ENCODE measurements at places on chromosomes 5 and 9.

- DNase-seq = no peak
These were observed 10.0 kb upstream of the SHISAL2B start for GRCh38 chr5:64680289-64680688.

DNA sequence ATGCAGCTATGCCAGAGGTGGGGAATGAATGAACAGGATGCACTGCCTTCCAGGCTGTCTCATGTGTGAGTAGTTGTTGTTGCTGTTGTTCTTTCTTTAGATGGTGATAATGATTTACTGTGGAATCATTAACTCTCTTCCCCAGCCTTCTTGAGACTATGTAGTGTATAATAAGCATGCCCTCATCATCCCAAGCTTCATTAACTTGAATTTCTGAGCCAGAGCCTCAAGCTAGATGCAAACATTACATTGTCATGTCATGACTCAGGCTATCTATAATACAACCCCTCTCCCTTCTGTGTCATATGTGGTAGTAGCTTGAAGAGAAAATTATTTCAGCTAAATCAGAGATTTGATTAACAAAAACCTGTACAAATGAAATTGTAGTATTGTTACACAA, 10.0 kb upstream of the ADAMTSL1 start:
- no peak for DNase-seq

- DNase-seq = no peak
These were observed 29.9 kb downstream of the CD180 start for GRCh38 chr5:67166460-67167285.

GRCh38 chr5:160083501-160083900, 35.7 kb downstream of the PWWP2A start:
- peak; percentile 7 for DNase-seq

GRCh38 chr9:120603591-120603990, 23.6 kb upstream of the CDK5RAP2 start:
- no peak for DNase-seq

DNA sequence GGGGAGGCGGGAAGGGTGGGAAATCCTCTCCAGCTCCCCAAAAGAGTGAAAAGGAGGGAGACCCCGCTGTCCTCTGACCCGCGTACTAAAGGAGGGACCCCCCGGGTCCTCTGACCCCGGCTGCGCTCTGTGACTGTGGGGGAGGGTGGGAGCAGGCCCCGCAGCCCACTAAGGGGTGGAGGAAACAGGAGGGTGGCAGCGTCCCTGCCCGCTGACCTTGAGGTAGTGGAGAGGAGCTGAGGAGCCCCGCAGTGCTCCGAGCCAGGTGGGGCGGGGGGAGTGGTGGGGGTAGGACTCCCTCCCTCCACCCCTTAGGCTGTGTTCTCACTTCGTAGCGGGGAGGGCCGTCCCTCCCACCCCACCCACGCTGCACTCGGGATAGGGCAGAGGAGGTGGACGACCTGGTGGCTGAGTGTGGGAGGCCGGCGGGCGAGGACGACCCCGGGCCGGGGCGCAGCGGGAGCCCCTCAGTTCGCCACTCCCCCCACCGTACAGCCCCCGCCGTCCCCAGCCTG, 449 bp upstream of the ADCY2 start:
- no peak for DNase-seq

GRCh38 chr5:93610581-93611272, 27.7 kb downstream of the NR2F1 start:
- no peak for DNase-seq

DNA sequence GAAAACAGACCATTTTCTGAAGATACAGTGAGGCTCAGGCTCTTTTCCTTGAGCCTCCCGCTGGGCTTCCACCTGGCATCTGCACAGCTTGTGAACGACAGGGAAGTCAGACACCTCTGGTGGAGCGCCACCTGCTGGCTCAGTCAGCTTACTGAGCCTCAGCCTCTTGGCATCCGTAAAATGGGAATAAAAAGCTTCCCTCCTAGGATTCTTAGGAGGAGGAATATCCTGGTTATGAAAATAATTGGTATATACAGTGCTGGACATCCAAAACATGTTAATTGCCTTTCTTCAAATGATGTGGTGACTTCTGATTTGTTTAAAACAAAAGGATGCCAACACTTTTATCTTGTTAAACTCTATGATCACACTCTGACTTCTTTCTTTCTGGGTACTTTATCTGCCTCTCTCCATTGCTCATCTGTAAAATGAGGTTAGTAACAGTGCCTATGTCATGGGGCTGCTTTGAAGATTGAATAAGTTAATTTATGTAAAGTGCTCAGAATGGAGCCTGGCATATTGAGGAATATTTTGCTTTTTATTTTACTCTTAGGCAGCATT, 67.5 kb downstream of the MAMDC2 start:
- DNase-seq = no peak

DNA sequence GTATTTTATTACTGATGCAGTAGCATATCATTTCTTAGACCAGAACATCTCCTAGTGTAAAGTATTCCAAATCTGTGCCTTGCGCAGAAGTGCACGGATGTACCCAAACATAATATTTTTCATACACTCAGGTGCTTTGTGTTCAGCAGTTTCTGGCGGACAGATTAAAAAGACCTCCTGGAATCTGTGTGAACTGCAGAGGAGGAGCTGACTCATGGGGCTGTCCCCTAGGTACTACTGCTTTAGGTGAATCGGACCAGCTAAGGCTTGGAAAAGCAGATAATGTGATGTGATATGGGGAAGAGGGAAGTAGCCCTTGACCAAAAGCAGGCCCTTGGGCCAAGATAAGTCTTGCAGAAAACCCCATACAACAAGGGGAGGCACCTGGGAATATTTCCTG, 310.1 kb downstream of the PLK2 start:
- DNase-seq = no peak

DNA sequence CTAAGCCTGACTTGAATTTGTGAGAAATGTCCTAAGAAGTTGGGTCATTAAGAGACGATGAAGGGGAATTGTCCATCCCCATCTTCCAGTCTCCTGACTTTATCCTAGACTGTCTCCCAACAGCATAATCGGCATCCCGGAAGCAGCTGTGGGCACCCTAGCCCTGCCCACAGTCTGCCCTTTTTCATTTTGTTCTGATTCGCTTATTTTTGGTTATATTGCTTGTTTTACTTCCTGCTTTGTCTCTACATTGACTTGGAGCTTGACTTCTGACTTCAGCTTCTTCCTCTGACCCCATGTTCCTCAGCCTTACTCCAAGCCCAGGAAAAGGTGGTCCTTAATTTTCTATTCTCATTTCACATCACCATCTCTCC, 41.8 kb downstream of the UGCG start:
- DNase-seq = no peak

DNA sequence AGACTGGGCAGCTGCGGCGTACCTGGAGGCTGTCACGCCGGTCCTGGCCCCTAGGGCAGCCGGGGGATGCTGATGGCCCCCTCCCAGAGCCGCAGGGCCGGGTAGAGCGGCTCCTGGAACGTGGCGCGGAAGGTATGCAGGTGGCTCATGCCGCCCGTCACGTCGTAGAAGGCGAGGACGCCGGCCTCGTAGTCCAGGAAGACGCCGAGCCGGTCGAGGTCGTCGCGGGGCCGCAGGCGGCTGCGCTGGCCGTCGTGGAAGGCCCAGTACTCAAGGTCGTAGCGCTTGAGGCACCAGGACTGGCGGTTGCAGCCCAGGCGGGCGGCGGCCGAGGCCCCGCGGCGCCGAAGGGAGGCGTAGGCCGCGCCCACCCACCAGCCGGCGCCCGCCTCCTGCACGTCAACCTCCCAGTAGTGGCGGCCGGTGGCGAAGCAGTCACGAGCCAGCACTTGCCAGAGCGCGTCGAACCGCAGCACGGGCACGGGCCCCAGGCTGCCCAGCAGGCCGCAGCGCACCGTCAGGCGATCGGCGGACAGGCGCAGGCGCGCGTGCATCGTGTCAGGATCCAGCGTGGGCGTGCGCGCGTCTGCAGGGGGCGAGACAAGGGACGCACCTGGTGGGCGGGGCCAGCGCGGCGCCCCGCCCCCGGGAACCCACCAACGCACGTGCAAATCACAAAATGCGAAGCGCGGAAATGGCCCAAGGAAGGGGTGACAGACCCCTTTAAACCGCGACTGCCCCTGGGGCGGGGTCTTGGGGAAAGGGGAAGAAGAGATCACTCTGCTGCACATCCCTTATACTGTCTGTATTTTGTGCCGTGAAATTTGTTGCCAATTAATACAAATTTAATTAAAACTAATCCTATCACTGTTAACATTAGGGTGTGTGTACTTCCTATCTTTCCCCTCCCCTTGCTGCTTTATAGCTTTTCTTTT, 31.2 kb downstream of the NANS start:
- no peak for DNase-seq

DNA sequence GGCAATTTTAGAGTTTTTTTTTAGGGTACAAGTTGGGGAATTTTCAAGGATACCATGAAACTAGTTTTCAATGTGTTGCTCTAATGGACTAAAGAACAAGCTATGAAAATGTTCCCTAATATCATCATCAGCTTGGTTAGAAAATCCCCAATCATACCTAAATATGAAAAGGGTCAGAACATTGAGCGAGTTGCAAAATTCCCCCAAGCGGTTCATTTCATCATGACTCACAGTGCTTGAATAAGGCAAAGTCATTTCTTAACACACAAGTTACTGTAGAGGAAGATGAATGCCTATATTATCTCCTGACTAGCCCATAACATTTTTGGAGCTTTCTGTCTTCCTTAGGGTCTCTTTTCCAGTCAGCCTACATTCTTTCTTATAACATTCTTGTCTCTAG, 62.7 kb downstream of the ST8SIA4 start:
- DNase-seq = no peak

DNA sequence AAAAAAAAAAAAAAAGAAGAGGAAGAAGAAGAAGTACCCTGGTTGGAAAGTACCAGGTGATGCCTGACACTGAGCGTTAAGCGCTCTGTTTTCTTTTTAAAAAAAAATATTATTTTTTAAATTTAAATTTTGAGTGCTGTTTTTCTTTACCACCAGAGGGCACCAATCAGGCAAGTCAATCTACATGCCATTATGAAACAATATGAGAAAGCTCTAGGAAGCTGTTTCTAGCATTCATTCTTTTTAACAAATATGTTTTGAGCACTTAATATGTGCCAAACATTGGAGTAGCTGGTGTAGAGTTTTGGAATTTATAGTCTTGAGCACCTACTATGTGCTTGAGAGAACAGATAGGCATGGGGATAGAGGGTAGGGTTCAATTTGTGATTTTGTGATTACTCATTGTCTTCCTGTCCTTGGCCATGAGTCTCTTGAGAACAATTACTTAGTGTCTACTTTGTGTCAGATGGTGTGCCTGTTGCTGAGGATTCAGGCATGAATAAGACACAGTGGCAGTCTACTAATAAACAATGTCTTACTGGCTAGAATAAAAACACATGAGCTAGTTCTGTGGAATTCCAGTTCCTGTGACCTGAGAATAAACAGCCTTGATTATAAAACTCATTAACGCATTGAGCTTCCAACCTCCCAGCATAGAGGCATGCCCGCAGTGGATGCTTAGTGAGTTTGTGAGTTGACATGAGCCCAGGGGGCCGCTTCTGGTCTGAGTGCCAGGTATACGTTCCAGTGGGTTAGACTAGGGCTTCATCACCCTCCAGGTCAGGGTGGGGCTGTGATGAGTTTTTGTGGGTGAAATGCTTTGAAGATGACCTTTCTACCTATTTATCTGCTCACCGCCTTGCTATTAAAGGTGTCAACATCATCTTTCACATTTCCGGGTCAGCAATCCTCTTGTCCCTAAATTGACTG, 3.0 kb upstream of the UBE2R2 start:
- peak; percentile 46 for DNase-seq

DNA sequence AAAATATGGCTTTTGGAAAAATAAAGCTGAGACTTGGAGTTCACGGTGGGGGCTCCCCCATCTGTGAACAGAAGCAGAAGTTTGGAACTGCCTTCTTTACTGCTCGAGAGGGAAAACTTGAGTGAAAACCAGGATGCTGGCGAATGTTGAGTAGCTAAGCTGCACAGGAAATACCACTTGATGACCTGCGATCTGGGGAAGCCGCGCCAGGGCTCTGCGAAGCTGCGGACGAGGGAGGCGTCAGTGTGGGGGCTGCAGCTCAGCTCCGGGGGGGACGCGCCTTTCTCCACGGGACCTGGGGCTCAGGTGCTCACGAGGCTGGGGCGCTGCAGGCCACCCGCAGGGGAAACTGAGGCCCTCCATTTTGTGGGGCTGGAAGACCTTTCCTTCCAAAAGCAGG, 62.3 kb downstream of the TENT4A start:
- DNase-seq = no peak

- DNase-seq = no peak
These were observed 207.6 kb downstream of the HSPA4 start for GRCh38 chr5:133259199-133259997.

DNA sequence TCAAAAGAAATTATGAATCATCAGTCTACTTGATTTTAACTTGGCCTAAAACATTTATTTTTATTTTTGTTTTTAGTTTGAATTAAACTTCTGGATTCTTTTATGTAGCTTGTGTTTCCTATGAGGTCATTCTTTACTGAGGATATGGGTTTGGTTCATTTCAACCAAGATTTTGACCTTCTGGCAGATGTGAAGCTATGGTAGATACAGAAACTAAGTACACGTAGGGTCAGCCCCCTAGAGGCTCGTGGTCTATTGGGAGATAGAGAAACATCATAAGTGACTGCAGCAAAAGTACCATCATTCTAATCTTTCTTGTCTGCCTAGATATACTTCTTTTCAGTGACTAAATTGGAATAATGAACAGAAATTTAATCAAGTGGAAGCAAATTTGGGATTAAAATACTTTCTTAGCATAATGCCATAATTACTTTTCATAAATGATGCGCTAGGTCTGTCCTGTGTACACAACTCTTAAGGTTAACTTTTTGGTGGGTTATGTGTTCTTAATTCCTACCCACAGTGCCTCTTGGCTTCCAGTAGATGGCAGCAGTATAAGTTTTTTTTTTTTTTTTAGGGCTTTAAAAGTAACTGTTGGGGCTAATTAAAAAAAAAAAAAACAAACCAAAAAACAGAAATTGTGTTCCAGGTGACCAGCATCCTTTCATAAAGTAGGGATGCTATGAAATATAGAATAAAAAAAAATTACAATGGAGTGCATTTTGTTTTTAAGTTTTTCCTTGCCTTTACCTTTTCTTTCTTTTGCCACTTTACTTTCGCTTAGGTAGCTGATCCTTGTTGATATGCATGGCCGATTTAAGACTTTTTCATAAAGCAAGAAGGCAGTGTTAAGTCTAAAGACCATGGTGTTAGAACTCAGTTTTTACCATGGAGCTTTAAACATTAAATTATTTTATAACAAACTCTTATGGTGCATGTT, 49.9 kb downstream of the LRRTM2 start:
- no peak for DNase-seq

GRCh38 chr5:23825196-23825595, 317.8 kb downstream of the PRDM9 start:
- no peak for DNase-seq

- peak; percentile 76 for DNase-seq
These were observed 80.4 kb upstream of the CDH6 start for GRCh38 chr5:31113101-31113500.

GRCh38 chr9:75912951-75913350, 22.5 kb downstream of the PCSK5 start:
- DNase-seq = no peak

DNA sequence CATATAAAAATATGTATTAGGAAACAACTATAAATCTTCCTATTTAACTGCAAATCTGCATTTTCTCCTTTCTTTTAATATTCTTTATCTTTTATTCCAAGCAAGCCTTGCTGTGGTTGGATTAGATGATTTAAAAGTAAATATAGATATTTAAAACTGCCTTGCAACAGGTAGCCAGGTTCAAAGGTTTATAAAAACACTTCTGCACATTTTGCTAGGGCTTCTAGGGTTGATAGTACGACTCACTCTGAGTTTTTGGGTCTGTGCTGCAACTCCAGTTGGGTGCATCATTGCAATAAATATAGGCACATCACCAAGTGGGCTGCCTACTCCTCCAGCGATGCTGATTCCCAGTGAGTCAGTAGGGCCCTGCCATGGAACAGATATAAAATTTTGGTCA, 167.7 kb downstream of the MPDZ start:
- DNase-seq = no peak

GRCh38 chr5:158407824-158408195, 548.9 kb upstream of the CLINT1 start:
- no peak for DNase-seq

Measured in HS-27A (cell line).